Right ventricle myocardium superior (tissue), 1 donor: ENCODE measurements at places on chromosomes 12 and 14. TPM values are rescaled to one million over a fixed set of nuclear protein-coding genes. Genes with fewer than 3 reads are reported as not detected.

The LRTM2 gene
- total RNA-seq = not detected

The C14orf132 gene
- total RNA-seq = 2.4 TPM

The B4GALNT1 gene
- 5.6 TPM for total RNA-seq

The ANKRD33 gene
- total RNA-seq = not detected

The NPAS3 gene
- 1.7 TPM for total RNA-seq

The CLEC4C gene
- total RNA-seq = not detected

The FAR2 gene
- total RNA-seq = 3.1 TPM

The KCNC2 gene
- not detected for total RNA-seq

The FGD4 gene
- total RNA-seq = 17.3 TPM

The TEX52 gene
- total RNA-seq = not detected

The VWF gene
- 238 TPM for total RNA-seq

The DPPA3 gene
- not detected for total RNA-seq

The LRRC10 gene
- total RNA-seq = 40.5 TPM

The POTEG gene
- total RNA-seq = not detected

The IL26 gene
- not detected for total RNA-seq

The AMN gene
- total RNA-seq = not detected

The E2F7 gene
- 0.08 TPM for total RNA-seq

- no peak for DNase-seq
Measured at GRCh38 chr14:36524874-36525745, 5.1 kb upstream of the NKX2-1 start.

GRCh38 chr12:2225696-2226095, 172.9 kb downstream of the CACNA1C start:
- DNase-seq = no peak

- no peak for DNase-seq
Measured at GRCh38 chr12:78666584-78666983, 198.0 kb upstream of the SYT1 start.

DNA sequence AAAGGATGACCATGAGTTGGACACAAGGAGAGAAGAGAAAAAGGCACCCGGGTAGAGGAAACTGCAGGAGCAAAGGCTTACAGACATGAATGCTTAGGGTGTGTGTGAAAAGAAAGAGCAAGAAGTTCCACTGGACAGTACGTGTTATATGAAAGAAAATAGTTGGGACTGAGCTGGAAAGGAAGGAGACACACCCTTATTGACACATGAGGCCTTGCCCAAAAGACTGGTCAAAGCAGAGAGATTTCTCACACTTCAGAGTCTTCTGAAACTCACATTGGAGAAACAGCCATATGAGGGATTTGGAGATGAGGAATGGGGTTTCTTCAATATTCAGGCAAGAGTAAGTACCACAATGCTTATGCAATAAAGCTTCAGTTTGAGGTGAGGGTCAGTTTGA, 56.0 kb downstream of the TTC9 start:
- DNase-seq = no peak

DNA sequence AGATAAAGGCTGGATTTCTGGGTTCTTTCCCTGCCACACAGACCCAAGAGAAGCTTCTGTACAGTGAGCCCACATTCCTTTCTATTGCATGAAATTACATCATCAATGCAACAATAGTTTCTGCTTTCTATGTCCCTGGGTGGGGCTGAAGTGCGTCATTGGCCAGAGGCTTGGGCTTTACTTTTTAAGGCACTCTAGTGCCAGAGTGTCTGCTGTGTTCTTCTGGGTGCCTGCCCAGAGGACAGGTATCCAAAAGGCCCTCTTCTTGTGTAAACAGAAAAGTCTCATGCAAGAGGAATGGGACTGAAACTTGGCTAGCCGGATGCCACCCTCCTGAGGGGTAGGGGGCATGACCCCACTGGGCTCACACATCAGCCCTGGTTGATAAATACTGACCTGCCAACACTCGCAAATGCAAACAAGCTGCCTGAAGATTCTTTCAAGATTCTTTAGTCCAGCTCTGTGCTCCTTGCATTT, 5.9 kb downstream of the KRT86 start:
- no peak for DNase-seq

GRCh38 chr12:42762395-42762925, 172.9 kb upstream of the PRICKLE1 start:
- no peak for DNase-seq

DNA sequence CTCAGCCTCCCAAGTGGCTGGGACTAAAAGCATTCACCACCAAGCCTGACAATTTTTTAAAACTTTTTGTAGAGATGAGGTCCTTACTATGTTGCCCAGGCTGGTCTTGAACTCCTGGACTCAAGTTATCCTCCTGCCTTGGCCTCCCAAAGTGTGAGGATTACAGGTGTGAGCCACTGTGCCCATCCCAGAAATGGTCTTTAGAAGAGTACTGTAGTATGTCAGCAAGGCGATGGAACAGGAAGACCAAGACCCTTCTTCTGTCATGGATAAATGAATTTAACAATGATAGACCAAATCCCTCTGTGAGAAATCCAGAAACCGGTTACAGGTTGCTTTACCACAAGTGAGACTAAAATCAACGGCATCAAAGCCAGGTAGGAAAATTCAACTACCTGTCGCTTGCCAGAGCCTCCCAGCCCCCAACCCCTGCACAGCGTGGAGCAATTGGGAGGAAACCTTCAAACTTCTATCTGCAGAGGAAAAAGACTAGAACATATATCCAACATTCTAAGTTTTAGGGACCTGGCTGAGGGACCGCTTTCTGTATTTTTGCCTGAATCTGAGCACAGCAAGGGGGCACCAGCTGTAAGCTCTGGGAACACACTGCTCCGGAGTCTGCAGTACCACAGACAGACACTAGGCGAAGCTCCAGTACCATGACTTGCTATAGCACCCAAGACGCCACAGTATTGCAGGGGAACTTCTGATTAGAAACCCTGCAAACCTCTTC, 51.3 kb downstream of the CPSF6 start:
- DNase-seq = peak; percentile 69

- no peak for DNase-seq
Measured at GRCh38 chr12:64666054-64666914, 56.0 kb downstream of the RASSF3 start.

GRCh38 chr12:15230751-15231150, 9.5 kb upstream of the RERG start:
- no peak for DNase-seq

DNA sequence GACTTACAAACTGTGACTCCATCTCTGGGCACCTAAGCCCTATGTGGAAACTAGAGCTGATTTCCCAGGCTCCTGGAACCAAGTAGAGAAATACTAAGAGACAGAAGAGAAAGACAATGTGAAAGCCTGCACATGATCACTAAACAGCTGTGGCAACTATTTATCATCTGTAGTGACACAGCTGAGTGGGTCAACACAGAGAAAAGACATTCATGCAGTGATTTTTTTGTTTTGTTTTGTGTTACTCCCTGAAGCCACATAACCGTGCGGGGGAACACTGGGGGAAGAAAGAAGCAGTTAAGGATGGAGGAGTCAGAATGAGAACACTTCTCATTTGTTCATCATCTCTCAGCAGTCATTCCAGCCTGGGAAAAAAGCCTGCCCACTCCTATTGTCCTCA, 1.5 kb downstream of the PRR4 start:
- no peak for DNase-seq

DNA sequence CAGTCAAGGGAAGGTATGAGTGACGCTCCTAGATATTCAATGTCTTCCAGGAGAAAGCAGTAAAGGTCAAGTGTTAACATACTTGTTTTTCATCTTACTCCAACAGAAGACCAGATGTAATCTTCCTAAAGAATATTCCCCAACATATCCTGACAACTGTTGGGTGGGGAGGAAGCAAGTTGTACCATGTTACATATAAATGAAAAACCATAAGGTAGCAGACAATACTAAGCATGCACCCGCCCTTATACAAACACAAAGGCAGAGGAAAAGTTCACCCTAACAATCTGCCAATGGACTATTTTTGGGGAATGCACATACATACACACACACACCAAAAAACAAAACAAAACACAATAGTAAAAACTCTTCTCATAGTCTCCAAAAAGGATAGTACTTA, 90.2 kb upstream of the FERMT2 start:
- no peak for DNase-seq

- DNase-seq = no peak
Measured at GRCh38 chr12:128684352-128684751, 139.4 kb downstream of the SLC15A4 start.

DNA sequence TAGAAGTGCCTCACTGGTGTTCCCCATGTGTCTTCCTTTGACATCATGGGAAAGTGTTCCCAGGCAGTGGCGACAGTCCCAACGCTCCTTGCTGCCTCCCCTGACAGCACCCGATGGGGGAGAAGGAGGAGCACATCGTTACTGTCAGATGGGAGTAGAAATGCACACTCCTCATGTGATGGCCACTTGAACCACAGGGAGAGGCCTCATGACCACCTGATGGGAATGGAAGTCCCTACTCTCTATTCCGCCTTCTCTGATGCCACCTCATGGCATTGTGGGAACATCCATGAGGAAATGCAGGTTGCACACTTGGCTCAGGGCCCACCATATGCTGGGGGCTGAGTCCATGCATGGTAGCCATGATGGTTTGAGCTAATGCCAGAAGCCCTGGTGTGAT, 14.3 kb upstream of the CORO1C start:
- no peak for DNase-seq

GRCh38 chr12:15350643-15351042, 28.3 kb downstream of the PTPRO start:
- DNase-seq = no peak

DNA sequence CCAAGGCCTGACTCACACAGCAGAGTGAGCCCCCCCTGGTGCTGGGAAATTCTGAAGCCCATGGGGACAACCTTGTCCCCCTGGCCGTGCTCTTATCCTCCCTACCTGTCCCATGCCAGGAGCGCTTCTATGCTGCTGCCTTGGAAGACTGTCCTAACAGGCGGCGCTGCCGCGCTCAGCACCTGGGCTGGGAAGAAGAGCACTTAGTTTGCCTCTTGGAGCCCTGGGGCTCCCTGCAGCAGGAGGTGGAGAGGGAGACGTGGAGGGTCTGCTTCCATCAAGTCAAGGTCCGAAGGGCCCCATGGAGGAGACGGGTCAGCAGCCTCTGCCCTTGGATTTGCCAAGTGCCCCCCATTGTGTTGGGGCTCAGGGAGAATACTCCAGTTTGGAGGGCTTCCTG, 300.5 kb downstream of the CACNA1C start:
- DNase-seq = no peak

- DNase-seq = no peak
Measured at GRCh38 chr14:29853272-29853671, 74.4 kb downstream of the PRKD1 start.

DNA sequence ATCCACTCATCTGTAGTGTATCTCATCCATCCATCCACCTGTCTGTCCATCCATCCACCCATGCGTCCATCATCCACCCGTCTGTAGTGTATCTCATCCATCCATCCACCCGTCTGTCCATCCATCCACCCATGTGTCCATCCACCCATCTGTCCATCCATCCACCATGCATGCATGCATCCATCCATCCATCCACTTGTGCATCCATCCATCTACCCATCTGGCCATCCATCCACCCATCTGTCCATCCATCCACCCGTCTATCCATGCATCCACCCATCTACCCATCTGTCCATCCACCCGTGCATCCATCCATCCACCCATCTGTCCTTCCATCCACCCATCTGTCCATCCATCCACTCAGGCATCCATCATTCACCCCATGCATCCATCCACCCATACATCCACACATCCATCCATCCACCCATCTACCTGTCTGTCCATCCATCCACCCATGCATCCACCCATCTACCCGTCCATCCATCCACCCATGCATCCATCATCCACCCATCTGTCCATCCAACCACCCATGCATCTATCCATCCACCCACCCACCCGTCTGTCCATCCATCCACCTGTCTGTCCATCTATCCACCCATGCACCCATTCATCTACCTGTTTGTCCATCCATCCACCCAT, 28.5 kb downstream of the FBRSL1 start:
- no peak for DNase-seq

- DNase-seq = peak; percentile 80
Measured at GRCh38 chr12:10213168-10214135, 775 bp downstream of the GABARAPL1 start.

GRCh38 chr12:2312770-2313169, 260.0 kb downstream of the CACNA1C start:
- no peak for DNase-seq

- DNase-seq = no peak
Measured at GRCh38 chr14:87601036-87601435, 391.9 kb downstream of the GALC start.

- peak; percentile 56 for DNase-seq
Measured at GRCh38 chr12:84912198-84913128, at the start of gene SLC6A15. Gene SLC6A15 (minus strand): TSS chr12:84912799. CDS start chr12:84892120, 20,679 bp downstream.
